AG08395 (cell line): ENCODE measurements at places on chromosomes 12 and 14.
A peak's percentile ranks its signal among the peaks of the same experiment; 100 is the strongest.

GRCh38 chr14:50635141-50635540 is 33.0 kb downstream of the SAV1 start:
- no peak for DNase-seq

DNA sequence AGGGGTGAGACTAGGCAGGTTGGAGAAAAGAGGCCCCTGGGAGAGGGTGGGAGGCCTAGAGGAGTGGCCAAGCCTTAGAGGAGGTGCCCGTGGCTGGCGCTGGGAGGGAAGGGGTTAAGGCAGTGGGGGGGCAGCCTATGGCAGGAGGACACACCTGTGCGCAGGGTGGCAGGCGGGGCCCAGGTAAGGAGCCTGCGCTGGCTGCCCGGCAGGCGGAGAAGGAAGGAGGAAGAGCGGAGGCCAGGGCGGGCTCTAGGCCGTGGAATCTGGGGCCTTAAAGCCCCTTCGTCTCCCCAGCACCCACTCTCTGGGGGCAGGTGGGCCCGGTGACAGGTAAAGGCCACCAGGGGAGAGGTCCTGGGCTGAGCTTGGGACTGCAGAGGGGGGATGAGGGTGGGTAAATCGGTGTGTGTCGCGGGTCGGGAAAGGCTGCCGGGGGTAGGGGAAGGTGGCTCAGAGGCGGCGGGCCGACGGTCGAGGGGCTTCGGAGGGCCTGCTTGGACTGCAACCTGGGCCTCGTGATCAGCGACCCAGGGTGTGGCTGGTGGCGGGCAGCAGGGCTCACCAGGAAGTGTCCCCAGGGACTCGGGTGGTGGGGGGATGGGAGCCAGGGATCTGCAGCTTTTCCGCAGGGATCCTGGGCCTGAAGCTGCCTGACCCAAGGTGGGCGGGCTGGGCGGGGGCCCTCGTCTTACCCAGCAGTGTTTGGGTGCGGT is 7.3 kb downstream of the PHB2 start:
- DNase-seq = no peak

- peak; percentile 52 for DNase-seq
These were observed 49.7 kb downstream of the FAM222A start for GRCh38 chr12:109763201-109763841.

- no peak for DNase-seq
These were observed 371.2 kb downstream of the BCL11B start for GRCh38 chr14:98900798-98901197.

DNA sequence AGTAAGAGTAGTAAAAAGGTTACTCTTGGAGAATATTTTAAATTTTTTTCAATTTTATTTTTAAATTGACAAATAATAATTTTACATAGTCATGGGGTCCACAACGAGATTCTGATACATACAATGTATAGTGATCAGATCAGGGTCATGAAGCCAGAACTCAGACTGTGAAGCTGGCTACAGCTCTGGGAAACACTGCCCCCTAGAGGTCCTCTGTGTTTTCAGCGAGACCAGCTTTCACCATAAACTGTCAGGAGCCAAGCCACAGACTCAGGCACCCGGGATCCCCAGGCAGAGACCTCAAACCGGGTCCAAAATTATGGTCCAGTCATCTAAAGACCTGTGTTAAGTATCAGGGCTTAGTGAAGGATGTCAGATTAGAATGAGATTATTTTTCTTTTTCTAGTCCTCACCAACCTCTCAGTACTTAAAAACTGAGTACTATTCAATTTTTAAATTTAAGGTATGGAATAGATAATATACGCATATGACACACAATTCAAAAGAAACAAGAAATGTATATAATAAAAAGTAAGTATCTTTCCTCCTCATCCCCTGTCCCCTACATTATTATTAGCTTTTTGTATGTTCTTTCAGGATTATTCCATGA is 397.1 kb downstream of the MDGA2 start:
- DNase-seq = no peak

DNA sequence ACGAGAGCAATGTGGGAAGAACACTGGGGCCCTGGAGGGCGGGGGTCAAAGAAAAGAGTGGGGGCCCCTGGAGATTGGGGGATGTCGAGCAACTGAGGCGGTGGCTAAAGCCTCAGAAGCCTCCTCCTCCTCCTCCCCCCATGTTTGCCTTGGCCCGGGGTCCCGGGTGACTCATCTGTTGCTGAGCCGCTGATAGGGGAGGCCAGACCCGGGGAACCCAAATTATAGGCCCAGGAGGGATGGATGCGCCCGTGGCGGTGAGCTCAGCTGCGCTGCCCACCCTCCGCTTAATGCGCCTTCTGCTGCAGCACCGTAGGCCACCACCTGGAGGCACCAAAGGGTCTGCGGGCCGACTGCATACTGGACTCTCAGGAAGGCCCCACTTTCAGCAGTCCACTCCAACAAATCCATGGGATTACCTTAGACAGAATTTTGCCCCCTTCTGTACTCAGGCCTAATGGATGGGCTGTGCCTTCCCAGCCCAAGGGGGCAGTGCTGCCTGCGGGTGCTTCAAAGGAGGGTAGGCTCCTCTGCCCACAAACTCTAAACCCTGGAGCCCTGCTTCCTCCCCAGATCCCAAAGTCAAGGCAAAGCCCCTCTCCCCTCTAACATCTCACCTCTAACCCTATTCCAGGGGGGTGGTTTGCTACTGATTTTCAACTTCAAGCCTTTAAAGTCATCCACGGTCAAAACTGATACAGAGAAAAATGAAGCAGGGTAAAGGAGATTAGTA is 2.6 kb upstream of the WNT10B start:
- no peak for DNase-seq

DNA sequence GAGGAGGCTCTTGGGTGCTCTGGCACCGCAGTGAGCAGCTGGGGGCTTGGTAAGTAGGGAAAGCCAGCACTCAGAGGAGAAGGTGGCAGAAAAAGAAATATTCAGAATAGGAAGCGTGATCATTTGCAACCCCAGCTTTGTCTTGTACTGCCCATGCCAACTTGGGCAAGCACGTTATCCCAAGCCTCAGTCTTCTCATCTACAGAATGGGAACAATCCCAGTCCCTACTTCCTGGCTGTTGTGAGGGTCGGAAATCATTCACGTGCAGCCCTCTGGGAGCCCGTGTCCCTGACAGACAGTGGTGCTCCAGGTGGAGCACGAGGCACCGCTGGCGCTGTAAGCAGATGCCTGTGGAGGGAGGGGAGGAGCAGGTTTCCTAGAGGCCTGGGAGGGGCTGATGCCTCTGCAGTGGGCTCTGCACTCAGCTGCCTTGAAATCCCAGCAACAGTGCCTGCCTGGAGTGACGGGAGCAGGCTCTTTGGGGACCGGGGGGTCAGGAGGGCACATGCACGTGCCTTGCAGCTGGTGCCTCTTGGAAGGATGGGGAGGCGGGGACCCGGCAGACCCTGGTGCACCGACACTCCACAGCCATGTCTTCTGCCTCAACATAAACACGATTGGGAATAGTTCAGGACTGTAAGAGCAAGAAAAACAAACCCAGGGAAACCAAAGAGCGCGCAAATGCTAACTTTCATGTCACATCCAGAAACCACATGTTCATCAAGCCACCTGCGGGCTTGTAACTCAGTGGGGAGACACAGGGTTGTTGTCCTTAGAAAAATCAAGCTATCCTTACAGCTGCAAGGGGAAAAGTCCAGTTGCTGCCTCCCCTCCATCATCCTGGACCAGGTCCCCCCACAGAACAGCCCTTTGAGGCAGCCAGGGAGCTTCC is 86.5 kb upstream of the DIO3 start:
- no peak for DNase-seq

DNA sequence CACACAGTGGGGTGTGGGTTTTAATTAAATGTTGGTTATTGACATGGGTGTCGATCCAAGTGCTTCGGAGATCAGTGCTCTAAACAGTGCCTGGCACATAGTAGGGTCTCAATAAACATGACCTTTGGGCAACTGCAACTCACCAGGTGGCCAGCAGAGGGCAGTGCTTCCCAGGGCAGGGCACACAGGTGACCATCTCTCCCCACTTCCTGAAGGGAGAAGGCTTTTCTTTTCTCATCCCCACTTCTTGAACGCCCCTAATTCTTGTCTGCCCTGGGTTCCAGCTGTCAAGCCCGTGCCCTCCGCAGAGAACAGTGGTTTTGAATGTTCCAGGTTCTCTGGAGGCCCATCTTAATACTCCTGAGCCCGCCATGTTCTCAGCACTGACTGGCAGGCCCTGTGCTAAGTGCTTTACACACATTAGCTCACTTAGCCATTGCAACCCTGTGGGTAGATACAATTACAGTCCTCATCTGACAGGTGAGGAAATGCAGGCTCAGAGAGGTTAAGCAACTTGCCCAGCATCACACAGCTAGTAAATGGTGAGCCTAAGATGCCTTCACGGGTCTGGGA is 16.3 kb downstream of the RAPGEF3 start:
- DNase-seq = peak; percentile 46

- DNase-seq = no peak
These were observed 48.7 kb downstream of the RASSF3 start for GRCh38 chr12:64658892-64659481.

DNA sequence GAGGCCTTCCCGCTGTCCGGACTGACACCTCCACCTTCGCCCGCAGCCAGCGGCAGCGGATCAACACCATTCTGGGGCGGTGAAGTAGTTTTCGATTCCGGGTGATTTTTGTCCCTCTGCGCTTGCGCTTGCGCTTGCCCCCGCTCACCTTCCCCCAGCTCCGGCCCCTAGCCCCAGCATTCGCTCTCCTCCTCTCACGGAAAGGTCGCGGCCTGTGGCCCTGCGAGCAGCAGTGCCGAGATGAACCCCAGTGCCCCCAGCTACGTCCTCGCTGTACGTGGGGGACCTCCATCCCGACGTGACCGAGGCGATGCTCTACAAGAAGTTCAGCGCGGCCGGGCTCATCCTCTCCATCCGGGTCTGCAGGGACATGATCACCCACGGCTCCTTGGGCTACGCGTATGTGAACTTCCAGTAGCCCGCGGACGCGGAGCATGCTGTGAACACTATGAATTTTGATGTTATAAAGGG is 22.7 kb upstream of the SRGAP1 start:
- no peak for DNase-seq

GRCh38 chr14:65821224-65821753 is 408.8 kb downstream of the FUT8 start:
- DNase-seq = no peak

DNA sequence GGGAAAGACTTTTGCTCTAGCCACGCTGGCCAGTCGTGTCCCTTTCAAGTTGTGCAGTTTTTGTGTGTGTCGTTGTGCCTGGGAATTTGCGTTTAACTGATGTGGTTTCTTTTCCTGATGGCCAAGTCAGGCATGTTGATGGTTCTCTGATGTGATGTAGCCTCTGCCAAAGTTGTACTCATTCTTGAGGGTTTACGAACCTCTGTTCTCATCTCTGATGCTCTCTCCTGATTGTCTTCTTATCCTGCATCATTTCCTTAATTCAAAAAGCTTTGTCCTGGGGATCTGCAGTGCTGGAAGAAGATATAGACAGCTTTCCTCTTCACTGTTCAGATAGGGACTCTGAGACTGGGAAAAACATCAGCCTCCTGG is 25.4 kb downstream of the CD9 start:
- DNase-seq = no peak

- DNase-seq = peak; percentile 9
These were observed 112.0 kb downstream of the ANO6 start for GRCh38 chr12:45327823-45328383.

DNA sequence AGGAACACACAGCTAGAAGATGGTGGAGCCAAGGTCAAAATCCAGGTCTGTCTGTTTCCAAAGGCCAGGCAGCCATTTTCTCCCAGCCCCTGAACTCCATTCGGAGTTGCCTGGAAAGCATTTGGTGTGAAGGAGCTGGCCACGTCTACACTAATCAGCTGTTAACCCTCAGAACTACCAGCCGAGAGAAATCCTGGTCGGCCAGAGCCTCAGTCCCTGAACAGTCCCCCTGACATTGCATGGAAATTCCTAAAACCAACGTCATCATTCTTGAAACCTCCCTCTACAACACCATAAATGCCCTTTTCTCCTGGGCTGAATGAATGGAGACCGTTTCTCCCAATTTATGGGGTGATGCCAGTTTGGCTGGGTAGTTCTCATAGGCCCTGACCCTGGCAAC is 245.6 kb downstream of the SLC41A2 start:
- peak; percentile 59 for DNase-seq

DNA sequence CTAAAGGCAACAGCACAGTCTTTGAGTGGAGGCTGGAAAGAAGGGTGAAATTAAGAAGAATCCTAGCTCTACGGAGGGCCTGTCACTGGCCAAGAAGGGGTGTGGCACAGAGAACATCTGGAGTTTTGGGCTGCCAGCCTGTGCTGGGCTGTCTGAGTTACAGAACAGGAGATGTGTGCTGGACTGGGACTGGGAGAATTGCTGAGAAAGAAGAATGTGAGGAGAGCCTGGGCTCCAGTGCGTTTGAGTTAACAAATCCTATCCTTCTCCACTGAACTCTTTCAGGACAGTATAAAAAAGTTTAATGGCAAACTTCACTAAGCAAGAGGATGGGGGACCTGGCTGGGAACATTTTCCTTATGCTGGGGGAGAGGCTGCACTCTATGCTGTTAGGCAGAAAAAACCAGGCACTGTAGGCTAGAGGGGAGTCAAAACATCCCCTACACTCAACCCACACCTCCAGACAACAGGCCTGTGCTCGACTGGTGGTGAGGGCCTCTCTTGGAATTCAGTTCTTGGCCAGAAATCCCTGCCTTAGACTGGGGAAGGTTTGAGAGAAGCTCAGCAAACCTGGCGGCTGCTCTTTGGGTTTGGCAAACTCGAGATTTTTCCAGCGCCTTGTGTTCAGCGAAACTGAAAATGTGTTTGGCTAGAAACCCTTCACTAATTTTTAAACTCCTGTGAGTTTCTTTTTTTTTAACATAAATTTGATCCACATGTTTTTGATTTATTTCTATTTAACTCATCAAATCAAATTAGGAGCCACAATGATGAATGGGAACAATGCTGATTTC is 217.3 kb downstream of the MON2 start:
- DNase-seq = peak; percentile 79

DNA sequence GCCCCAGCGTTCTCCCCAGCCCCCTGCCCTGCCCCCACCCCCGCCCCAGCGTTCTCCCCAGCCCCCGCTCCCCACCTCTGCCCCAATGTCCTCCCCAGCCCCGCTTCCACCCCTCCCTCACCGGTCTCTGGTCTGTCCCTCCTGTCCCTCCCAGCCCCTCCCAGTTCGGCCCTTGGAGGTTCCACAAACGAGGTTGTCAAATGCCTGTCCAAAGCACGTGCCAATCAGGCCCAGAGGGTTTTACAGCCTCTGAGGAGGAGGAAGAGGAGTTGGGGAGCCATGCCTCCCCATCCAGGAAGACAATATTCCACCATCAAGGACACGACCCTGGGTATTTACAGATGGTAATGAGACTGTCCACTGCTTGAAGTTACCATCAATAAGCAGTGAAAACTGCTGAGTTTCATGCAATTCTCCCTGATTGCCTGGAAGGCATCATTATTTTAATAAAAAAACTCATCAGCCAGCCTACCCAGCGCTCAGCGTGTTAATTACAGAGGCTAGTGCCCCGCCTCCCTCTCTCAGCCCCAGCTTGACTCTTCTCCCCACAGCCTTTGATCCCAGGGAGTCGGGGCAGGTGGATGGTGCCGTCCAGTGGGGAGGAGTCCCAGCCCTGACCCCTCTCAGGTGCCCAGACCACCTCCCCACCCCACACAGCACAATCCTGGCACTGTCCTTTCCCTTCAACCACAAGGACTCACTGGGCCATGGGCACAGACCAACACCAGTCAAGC is 30.6 kb upstream of the C14orf180 start:
- DNase-seq = no peak

DNA sequence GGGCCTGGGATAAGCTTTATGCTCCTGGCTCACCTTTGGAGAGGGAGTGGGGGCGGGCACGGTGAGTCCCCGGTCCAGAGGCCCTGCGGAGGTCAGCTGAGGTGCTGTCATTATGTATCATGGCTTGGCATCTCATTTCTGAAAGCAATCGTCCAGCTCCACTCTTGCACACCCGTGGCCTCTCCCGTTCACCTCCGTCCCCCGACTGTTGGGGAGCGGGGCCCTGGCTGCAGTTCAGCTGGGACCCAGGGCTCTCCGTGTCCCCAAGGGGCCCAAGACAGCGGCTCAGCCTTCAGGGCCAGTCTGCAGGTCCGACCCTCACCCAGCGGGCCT is 10.6 kb downstream of the BMP4 start:
- DNase-seq = no peak
